ENCODE measurements at places on chromosomes 11 and 22. TPM values are rescaled to one million over a fixed set of nuclear protein-coding genes. Genes with fewer than 3 reads are reported as not detected.
A peak's percentile ranks its signal among the peaks of the same experiment; 100 is the strongest.

The VWA5A gene
- total RNA-seq, result 7.9 TPM

The CRYAB gene
- 1.2 TPM for total RNA-seq

DNA sequence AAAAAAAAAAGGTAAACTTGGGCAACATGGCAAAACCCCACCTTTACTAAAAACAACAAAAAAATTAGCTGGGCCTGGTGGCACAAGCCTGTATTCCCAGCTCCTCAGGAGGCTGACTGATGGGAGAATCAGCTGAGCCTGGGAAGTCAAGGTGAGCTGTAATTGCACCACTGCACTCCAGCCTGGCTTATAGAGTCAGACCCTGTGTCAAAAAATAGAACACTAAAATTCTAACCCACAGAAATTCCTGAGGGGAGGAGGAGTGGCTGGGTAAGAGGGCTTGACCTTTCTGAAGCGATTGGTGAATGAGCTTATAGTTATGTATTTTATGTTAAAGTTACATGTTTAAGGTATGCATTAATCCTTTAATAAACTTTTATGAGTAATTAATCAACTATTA is 53.3 kb downstream of the FAT3 start:
- DNase-seq, result peak; percentile 16

GRCh38 chr11:68362801-68363379 is 50.5 kb downstream of the LRP5 start:
- DNase-seq, result no peak

- no peak for DNase-seq
These were observed 125.5 kb downstream of the KCNQ1 start for GRCh38 chr11:2570211-2570811.

DNA sequence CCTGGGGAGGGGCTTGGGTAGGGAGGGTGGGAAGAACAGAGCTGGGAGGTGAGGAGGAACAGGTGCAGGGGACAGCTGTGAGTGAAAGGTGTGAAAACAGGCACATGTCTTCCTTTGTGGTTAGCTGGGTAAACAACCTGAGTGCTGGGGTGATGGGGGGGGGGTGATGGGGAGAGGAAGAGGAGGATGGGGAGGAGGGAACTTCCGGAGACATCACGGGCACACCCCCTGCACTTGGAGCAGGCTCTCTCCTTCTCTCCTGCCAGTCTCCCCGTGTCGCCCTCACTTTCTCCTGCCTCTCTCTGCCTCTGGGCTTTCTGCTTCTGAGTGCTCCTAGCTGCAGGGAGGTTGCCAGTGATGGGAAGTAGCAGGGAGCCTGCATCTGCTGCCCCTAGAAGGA is 8.8 kb downstream of the CXCR5 start:
- no peak for DNase-seq

GRCh38 chr11:76329084-76329648 is 51.8 kb downstream of the THAP12 start:
- DNase-seq, result no peak
